ENCODE measurements at places on chromosomes 11 and 22.

GRCh38 chr11:94705891-94706615, 62.1 kb upstream of the AMOTL1 start:
- DNase-seq: no peak

DNA sequence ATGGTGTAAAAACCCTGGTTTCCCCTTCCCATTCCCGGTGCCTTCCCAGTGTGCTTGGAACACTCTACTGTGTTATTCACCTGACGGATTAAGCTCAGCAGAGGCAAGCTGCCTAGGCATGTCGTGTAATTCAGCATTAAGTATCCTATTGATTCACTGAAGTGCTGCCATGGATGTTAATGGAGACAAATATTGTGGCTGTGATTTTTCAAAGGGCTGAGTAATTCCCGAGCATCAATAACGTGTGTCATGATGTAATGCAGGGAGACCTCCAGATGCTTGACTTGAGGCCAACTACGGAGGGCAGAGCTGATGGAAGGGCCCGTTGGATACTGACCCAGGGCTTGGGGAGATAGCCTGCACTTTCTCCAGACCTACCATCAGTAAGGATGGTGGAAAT, 269.0 kb downstream of the ST3GAL4 start:
- no peak for DNase-seq

- peak; percentile 56 for DNase-seq
These were observed 67.1 kb downstream of the PARVB start for GRCh38 chr22:44091021-44091721.

DNA sequence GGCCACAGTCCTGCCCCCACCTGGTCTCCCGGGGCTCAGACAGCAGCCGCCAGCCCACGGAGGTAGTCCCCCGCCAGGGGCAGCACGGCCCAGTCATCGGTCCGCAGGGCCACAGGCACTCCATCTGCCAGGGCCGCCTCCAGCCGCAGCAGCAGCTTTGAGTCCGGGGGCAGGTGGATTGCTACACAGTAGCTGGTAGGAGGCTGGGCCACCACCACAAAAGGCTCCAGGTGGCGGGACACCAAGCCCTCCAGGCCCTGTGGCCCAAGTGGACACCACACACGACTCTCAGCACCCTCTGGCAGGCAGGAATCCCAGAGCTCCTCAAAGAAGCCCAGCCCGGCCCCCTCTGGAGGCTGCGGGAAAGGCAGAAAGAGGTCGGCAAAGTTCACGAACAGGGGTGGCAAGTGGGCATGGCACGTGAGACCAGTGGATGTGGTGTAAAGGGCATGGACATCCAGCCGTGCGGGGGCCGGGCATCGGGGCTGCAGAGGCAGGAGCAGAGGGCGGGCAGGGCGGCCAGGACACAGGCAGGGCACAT, 2.9 kb downstream of the AP5B1 start:
- no peak for DNase-seq

Measured in stimulated activated naive CD8-positive, alpha-beta T cell treated with anti-CD3 and anti-CD28 coated beads, Interleukin-15, amount 100 ng/mL, for 72 hours (primary cell).